ENCODE measurements at places on chromosomes 2 and 18.

DNA sequence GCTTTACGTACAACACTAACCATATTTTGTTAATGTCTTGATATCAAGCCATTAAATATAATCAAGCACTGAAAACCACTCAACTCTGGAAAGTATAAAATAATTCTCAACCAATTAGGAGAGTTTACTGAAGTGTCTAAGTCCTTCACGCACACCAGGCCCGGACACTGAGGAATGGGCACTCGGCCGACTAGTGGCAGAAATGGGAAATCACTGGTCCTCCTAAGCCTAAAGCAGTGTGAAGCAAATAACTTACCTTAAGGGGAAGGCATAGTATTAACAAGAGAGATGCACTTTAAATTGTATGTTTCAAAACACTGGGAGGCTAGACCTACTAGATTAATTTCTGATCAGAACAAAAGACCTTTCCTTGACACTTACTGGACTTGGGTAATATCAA is 45.7 kb downstream of the FAM210A start:
- DNase-seq, result no peak

DNA sequence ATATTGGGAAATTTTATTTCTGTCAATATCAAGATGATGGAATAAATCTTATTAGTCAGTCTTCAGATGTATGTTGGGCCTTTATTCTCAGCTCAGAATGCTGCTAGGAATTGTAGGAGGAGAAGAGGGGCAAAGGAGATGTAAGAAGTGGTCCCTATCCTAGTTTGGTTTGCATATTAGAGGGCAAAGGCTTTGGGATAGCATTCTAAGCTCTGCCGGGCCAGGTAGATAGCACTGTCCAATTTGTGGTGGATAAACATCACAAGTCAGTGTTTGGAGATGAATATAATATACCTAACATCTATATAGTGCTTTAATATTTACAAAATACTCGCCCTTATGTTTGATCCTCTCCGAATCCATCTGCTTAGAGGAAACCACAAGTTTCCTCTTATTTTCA is 149.2 kb downstream of the GULP1 start:
- no peak for DNase-seq

- DNase-seq, result no peak
Measured at GRCh38 chr18:32301976-32302743, 112.3 kb downstream of the MEP1B start.

- DNase-seq, result peak; percentile 69
Measured at GRCh38 chr2:3659447-3660432, 1.7 kb downstream of the ALLC start.

GRCh38 chr18:54830260-54830659 is 2.0 kb downstream of the RAB27B start:
- no peak for DNase-seq

- DNase-seq, result no peak
Measured at GRCh38 chr18:25743646-25744151, 346.7 kb downstream of the SS18 start.

- no peak for DNase-seq
Measured at GRCh38 chr2:27627963-27628766, 647 bp downstream of the CCDC121 start.

GRCh38 chr2:71798266-71799012 is 345.1 kb downstream of the DYSF start:
- peak; percentile 72 for DNase-seq

DNA sequence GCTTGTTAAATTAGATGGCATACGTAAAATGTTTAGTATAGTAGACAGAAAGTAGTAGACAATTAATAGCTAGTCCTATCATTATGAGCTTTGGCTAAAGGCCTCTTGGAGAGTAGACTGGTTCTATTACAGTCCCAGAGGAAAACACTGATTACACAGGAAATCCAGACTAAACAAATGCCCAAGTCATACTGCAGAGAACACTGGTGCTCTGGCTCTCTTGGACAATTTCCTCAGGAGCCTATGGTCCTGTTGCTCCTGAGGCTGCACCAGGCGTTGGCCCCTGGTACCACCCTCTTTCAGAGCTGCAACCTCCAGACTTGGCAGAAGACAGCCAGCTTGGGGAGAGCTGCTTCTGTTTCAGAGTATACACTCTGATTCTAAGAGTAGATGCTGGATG is 41.8 kb downstream of the STAT1 start:
- no peak for DNase-seq

GRCh38 chr2:239144713-239144999 is 256.2 kb downstream of the HDAC4 start:
- DNase-seq, result no peak

- DNase-seq, result no peak
Measured at GRCh38 chr2:186183406-186183805, 302.7 kb upstream of the ZC3H15 start.

- DNase-seq, result no peak
Measured at GRCh38 chr18:77749089-77749488, 499.4 kb downstream of the GALR1 start.

- no peak for DNase-seq
Measured at GRCh38 chr2:13193075-13193474, 476.3 kb downstream of the TRIB2 start.

- DNase-seq, result peak; percentile 64
Measured at GRCh38 chr2:70944111-70944690, 8.5 kb downstream of the ATP6V1B1 start.

DNA sequence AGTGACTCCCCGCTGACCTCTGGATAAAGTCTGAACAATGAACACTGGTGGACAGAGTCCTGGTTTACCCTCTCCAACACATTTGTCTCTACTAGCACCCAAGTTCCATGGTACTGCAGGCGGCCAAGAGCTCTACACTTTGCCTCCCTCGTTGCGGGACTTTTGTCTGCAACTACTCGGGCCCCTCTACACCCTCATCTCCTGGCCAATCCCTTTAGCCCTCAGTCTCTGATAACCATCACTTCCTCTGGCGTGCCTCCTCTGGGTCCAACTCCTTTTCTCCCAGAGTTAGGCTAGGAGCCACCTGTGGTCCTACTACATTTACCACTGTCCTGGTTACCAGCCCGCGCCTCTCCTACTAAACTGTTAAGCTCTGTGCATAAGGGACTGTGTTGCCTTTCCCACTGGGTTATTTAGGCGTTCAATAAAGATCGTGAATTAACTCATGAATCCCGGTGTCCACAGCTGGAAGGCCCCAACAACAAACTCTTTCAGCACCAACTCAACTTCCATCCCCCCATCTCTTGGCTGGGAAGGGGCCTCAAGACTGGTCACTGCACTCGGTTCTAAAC is 757 bp downstream of the HDHD2 start:
- no peak for DNase-seq

DNA sequence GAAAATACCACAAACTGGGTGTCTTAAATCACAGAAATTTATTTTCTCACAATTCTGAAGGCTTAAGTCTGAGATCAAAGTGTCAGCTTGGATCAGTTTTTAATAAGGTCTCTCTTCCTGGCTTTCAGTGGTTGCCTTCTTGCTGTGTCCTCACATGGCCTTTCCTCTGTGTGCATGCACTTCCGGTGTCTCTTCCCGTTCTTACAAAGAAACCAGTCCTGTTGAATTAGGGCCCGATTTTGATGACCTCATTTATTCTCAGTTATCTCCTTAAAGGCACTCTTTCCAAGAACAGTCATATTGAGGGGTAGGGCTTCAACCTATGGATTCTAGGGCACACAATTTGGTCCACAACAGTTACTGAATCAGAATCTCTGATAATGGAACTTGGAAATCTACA is 5.4 kb upstream of the XIRP2 start:
- DNase-seq, result no peak

DNA sequence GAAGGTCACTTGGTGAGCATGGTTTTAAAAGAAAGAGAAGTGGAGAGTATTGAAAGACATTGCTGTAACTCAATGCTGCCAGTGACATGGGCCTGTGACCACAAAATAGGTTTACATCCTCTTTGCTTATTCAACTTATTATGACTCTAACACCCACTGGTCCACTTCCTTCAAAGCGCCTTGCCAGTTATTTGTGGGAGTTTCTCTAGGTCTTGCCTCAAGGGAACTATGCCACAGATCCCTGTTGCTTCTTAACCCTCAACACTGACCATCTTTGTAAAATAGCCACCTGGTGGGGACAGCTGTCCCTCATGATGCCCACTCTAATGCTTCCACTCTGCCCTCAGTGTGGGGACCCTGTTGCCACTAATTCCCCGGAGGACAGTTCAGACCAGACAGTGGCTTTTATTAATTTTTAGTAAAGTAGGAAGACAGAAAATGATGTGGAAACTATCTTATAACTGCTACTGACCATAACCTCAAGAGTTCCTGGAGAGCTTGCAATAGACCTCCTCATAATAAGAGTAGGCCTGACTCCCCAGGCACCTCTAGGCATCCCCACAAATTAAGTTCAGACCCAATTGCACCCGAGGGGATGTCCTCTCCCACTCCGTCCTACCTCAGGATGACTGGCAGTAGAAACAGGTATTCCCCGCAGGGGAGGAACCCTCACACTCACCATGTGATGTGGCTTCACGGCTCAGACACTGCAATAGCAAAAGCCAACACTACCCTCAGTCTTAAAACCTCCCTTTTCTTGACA is 31.3 kb upstream of the SLC25A52 start:
- no peak for DNase-seq

- no peak for DNase-seq
Measured at GRCh38 chr2:88481691-88482336, 29.3 kb upstream of the FOXI3 start.

DNA sequence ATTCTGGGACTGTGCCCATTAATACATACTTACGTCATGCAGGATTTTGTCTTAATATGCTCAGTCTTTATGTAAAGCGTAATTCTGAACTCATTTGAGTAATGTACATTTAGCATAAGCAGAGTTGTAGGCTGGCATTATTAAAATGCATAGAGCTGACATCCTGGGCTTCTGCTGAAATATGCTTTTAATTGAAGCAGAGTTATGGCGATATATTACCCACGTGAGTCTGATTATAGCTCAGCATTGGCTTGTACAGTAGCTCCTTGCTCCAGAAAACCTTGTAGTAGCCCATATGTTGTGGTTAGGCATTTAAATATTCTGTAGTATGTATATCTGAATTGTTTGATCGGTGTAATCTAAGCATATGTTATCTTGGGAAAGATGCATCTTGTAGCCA is 233.9 kb downstream of the PTGR3 start:
- DNase-seq, result no peak

DNA sequence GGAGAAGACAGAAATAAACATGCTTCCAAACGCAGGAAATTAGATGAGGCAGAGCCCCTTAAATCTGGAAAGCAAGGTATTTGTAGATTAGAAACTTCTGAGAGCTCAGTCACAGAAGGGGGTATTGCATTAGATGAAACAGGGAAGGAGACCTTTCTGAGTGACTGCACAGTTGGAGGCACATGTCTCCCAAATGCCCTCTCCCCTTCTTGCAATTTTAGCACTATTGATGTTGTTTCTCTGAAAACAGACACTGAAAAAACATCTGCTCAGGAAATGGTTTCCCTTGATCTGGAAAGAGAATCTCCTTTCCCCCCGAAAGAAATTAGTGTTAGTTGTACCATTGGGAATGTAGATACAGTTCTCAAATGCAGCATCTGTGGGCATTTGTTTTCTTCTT is 33.5 kb downstream of the ZNF407 start:
- no peak for DNase-seq

DNA sequence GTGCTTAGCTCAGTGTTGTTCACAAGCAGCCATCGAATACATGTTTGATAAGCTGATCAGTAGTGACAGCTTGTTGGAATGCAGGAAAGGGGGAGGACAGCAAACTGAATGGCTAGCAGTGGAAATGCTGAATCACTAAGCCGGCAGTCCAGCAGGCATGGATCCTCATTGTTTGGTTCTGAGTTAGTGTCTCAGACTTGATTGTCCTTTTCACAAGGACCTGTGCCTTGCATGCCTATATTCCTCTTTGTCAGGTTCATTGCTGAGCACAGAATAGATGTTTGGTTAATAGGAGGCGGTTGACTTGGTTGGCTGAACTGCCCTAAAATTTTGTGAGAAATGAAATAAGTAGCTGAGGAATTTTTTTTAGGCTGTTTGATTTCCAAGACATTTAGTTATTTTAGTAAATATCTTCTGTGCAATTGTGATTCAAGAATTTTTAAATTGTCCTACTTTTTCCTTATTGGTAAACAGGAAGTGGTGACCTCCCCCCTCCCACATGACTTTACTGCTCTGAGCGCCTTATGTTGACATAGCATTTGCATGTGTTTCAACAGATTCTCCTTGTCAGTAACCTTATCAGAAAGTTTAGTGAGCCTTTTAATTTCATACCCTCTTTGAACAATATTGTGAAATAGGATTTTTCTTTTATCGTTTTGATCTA is 21.4 kb upstream of the STON1 start:
- no peak for DNase-seq

- no peak for DNase-seq
Measured at GRCh38 chr18:13984080-13984479, 68.7 kb upstream of the MC2R start.

DNA sequence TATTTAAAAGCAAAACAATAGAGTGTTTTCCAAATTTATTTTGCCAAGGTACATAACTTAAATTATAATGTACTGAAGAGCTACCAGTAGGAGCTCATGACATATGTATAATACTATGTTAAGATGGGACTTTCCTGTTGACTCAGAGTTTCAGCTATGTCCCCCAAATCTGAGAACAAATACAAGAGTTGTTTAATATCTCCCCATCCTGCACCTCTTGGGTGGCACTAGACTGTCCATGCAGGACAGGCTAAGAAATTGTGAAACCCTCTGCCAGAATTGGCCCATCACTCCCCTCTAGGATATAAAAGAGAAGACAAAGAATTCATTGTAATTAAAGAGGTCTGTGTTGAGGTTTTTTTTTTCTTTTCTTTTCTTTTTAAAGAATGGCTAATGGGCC is 21.7 kb upstream of the CTAGE1 start:
- DNase-seq, result no peak

GRCh38 chr2:144513388-144514101 is 6.4 kb downstream of the ZEB2 start:
- peak; percentile 77 for DNase-seq

GRCh38 chr18:73087282-73087977 is 219.6 kb upstream of the NETO1 start:
- DNase-seq, result no peak

- no peak for DNase-seq
Measured at GRCh38 chr2:48715042-48715899, 40.3 kb downstream of the LHCGR start.

DNA sequence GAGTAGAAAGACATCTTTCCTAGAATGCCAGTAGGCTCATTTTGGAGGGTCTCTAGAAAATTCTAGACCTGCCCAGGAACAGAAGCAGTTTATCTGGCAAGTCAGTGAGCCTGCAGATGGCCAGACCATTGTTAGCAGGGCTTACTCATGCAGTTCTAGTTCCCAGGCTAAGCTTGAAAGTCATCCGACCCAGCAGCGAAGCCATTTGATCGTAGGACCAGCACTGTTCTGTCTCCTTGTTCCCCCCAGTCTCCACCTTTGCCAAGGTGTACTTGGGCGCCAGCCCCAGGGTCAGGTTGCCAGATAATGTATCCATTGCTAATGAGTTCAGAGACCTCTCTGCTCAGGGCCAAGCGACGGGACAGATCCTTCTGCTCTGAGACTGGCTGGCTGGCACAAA is 70.1 kb downstream of the EPAS1 start:
- DNase-seq, result no peak

- no peak for DNase-seq
Measured at GRCh38 chr18:12658426-12659138, 675 bp upstream of the SPIRE1 start.

Data from spleen (tissue), 13 donors.